Spleen (tissue), 13 donors: ENCODE measurements at places on chromosomes 3 and 15. TPM values are rescaled to one million over a fixed set of nuclear protein-coding genes. Genes with fewer than 3 reads are reported as not detected.

DNA sequence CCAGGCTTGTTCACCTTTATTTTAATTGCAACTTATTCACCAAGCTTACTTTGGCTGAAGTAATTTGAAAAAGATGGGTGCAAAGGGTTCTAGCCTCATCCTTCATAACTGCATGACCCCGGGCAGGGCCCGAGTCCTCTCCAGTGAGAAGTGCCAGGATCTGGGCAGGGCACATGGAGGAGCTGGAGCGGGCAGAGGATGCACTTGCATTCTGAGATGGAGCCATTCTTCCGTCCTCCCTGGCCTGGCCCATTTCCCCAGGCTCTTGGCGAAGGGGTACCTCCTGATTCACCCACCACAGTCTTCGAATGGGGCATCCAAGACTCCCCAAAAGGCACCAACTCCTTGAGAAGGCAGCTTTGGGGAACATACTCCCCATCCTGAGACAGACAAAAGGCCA lies 22.5 kb upstream of the PLXND1 start:
- DNase-seq = no peak

GRCh38 chr3:53749448-53749847 lies 96.8 kb downstream of the CHDH start:
- peak; percentile 13 for DNase-seq

- DNase-seq = peak; percentile 30
These were observed 6.0 kb upstream of the ACAD9 start for GRCh38 chr3:128873244-128874022.

- DNase-seq = no peak
These were observed 2.6 kb upstream of the CIB2 start for GRCh38 chr15:78133801-78134200.

- DNase-seq = no peak
These were observed 58.1 kb upstream of the P3H2 start for GRCh38 chr3:190178779-190179178.

DNA sequence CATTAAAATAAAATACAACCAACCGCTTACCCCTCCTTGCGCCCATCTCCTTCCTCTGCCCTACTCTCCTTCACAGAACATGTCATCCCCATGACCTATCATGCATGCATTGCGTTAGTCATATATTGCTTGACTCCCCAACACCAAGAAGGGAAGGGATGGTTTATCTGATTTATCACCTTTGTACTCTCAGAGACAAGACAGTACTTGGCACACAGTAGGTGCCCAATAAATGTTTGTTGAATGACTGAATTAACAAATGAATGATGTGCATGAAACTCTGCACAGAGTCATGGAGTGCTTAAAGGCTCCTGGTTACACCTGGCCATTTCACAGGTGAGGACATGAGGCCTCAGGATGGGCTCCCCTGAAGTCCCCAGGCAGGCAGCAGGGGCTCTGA lies 59.7 kb downstream of the IQSEC1 start:
- DNase-seq = no peak

DNA sequence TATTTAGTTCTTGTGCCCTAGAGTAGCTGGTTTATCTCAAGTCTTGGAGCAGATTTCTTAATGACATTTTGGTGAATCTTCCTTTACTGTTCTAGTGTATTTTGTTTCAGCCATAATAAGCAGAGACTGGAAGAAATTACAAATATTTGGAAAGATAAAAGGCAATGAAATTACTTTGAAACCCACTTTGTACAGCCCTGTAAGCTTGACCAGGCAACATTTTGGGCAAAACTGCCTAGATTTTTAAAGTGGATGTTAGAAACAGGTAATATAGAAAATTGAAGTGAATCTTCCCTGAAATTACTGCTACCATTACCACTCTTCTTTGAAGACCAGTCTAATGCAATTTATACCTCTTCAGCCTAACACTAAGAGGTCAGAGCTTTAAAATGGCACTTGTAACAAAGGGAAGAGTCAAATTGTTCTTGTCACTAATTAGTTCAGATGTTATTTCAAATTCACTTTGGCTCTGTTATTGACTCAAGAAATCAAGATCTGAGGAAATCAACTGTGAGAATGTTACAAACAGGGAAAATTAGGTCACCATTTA lies 589.4 kb downstream of the NLGN1 start:
- DNase-seq = no peak

GRCh38 chr15:89360294-89360971 lies 25.8 kb upstream of the POLG start:
- peak; percentile 54 for DNase-seq

DNA sequence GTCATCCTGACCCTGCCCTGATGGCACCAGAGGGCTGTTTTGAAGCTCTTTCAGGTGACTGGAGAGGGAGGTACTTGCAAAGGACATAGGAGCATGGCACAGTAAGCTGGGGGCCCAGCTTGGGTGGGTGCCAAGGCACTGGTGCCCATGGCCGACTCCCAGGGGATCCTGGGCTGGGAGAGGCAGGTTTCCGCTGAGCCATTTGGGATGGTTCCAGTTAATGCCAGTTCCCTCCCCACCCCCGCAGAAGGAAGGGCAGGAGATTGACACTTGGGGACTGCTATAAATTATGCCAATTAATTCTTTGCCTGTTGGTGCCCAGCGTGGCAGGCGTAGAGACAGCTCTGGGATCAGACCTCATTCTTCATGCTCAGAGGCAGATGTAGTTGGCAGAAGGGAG lies 26.1 kb downstream of the CD276 start:
- DNase-seq = no peak

- no peak for DNase-seq
These were observed 6.9 kb downstream of the TGFBR2 start for GRCh38 chr3:30613133-30613825.

- no peak for DNase-seq
These were observed 42.6 kb downstream of the PPCDC start for GRCh38 chr15:75065851-75066509.

DNA sequence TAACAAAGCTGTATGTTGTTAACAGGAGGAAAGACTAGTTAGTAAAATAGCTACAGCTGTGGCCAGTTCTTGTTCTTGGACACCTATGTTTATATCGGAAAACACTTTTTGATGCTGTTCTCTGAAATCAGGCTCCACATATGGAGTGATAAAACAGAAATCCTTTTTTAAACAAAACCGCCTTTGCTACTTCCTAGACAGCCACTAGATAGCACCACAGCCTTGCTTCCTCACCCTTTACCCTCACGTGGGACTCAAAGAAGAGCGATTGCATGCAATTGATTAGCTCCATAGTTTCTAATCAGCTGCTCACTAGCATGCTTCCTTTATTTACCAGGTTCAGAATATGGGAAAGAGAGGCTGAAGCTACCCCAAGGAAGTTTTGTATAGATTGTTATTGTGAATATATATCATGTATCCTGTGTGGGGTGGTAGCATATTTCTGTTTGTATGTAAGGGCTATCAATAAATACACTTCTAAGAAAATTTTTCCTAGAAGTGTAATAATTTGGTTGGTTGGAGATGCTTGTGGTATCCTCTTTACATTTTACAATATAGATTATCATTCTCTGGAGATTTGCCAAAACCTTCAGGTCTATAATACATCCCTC lies 4.3 kb upstream of the MTFMT start:
- no peak for DNase-seq

DNA sequence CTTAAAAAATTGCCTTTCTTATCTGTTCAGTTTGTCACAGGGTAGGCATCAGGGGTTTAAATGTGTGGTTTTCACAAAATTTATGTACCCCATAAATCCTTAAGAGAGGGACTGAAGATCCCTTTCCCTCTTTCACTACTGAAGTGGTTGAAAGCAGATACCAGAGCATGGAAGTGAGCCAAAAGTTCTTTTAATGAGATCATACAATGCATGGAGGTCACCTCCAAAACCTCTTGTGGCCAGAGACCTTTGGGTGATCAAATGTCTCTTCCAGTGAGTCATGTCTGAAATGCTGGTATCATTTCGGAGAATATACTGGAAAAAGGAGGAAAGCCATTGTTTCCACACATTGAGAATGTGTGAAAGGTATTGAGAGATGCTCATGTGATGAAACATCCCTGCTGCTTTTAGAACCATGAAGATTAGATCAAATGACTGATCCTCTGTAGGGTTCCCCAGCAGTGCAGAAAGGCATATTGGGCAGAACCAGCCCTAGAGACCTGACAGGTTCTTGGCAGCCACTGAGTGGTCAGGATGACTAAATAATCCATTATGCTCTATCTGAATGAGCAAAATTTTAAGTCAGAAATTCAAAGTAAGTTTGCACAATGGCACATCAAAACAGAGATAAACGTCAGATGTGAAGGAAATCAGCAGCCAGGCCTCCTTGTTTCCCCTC lies 165.8 kb upstream of the SLC2A2 start:
- DNase-seq = no peak

DNA sequence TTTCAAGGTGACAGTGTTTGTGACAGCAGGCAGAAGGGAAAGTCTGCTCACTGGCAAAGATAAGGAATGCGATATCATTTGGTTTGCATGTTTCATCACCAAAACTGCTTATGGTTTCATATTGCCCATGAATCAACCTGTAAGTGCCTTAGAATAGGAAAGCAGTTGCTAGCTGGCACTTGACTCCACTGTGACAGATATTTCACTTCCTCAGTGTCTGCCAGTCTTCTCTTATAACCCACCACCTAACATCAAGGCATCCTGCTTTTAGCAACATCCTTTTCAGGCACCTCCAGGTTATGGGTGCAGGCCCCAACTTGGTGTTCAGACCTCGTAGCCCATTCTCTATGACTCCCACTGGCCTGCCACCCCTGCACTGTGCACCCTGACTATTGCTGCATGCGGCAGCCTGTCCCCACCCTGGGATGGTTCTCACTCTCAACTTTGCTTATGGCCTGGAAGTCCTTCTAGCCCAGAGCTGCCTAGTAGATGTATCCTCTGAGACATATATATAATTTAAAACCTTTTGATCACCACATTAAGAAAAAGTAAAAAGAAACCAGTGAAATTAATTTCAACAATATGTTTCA lies 154.4 kb upstream of the RARB start:
- no peak for DNase-seq

- no peak for DNase-seq
These were observed 46.2 kb downstream of the C3orf38 start for GRCh38 chr3:88195951-88196434.

DNA sequence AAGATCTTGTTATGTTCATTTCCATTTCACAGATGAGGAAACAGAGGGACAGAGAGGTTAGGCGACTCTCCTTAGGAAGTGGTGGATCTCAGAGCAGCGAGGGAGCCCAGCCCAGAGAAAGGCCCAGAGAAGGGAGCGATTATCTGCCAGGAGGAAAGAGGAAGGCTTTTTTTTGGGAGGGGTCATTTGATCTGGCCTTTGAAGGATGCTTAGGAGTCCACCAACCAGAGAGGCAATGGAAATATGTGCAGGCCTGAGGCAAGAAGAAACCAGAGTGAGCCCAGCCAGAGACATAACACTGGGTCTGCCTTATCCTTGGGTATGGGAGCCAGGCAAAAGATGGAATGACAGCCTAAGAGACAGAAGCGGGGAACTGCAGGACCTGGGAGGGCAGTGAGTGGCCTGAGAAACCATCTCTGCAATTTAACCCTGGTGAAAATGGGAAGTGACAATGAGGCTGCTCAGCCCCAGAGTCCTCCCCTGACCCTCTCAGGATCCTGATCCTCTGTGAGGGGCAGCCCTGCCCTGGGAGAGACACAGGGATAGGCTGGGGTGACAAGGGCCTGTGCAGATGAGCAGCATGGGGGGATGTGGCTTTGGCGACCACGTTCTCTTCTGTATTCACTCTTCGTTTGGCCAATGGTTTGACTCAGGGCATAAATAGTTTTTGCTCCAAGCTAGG lies 163.2 kb downstream of the WNT7A start:
- peak; percentile 32 for DNase-seq

- peak; percentile 31 for DNase-seq
These were observed 300.6 kb downstream of the TLE3 start for GRCh38 chr15:69797051-69797595.

- no peak for DNase-seq
These were observed 34.8 kb upstream of the RPL32 start for GRCh38 chr3:12875857-12876836.

- no peak for DNase-seq
These were observed 206.1 kb upstream of the NR2F2 start for GRCh38 chr15:96124436-96124835.

GRCh38 chr3:157610876-157611535 lies 107.8 kb upstream of the VEPH1 start:
- no peak for DNase-seq

GRCh38 chr3:171289291-171289690 lies 170.9 kb downstream of the TNIK start:
- no peak for DNase-seq

DNA sequence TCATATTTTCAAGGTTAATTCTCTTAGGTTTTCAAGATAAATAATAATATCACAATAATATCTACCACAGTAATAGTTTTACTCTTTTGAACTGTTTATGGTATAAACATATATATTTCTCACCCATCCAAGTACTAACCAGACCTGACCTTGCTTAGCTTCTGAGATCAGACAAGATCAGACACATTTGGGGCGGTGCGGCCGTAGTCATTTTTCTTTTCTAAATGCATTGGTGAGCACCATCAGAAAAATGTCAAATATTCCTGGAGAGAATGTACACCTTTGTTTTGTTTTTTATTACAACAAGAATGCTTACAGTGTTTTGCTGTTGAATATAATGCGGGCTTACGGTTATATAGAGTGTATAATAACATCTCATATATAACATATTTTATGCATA lies 267.8 kb downstream of the ADAMTS17 start:
- DNase-seq = no peak

GRCh38 chr3:184523825-184524615 lies 37.6 kb upstream of the EPHB3 start:
- DNase-seq = no peak

The GOLGA8T gene
- 0.11 TPM for polyA plus RNA-seq

The FANCD2OS gene
- polyA plus RNA-seq = not detected

The CPN2 gene
- 1.7 TPM for polyA plus RNA-seq

The GPR62 gene
- 0.06 TPM for polyA plus RNA-seq

The RPL29 gene
- polyA plus RNA-seq = 4,302 TPM

The RARB gene
- 1.9 TPM for polyA plus RNA-seq

The MGLL gene
- 11.0 TPM for polyA plus RNA-seq

The LRRC2 gene
- 0.59 TPM for polyA plus RNA-seq

The CRABP1 gene
- polyA plus RNA-seq = 3.5 TPM

The MORC1 gene
- not detected for polyA plus RNA-seq

The CTXN2 gene
- polyA plus RNA-seq = not detected

The NUTM1 gene
- polyA plus RNA-seq = not detected
